Erythroblast (primary cell): ENCODE measurements at places on chromosomes 5 and 9.
A peak's percentile ranks its signal among the peaks of the same experiment; 100 is the strongest.

DNA sequence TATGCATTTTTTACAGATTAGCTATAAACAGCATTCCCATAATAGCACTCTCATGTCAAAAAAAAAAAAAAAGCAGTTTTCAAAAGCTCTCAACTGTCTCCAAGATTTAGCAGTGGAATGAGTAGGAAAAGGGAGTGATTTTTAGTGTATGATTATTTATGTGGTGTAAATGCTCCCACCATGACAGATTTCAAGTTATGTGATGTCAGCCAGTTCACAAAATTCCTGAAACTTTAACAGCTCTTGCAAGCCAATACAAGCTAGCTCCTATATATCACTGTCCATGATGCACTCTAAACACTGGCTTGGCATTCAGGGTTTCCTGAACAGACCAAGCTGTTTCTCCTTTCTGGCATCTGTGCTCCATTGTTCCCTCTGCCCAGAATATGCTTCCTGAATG is 7.9 kb upstream of the ANKDD1B start:
- DNase-seq = no peak

DNA sequence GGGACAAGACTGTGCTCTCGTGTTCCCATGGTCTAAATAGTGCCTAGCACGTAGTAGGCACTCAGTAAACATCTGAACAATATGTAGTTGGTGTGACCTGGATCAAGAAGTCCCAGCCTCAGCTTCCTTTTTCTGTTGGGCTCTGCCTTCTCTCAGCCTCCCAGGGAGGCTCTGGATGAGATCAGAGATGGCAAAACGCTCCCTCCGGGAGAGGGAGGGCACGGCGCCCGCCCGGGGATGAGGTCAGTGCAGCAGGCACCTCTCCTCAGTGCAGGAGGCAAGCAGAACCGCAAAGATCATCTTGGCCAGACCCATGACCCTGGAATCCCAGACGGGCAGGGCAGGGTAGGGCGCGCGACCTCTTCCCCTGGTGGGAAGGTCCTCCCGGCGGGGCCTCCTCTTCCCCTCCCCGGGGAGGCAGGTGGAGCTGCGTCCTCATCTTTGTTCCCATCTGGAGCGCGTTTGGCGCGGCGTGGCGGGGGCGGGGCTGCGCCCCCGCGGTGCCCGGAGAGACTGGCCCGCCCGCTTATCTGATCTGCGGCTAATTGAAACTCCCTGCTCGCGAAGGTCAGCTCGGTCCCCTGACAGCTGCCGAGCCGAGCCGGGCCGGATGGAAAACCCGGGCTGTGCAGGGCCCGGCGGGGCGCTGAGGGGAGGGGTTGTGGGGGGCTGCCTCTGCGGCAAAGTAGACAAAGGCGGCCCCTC is 60.9 kb downstream of the CXXC5 start:
- DNase-seq = peak; percentile 70

DNA sequence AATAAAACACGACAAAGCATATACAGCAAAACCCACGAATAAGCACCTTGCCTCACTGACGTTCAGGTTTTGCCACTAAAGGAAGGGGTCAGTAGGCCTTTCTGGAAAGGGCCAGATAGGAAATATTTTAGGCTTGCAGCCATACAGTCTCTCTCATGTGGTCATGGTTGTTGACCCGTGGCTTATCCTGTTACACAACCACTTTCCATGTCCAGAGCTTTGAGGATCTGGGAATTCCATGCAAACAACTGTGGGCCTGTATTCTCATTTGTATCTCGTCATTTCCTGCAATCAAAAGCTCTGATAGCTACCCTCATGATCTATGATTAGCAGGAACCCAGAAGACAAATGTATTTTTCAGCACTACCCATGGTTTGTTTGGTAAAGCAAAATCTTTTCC is 108.3 kb downstream of the DRD1 start:
- DNase-seq = no peak

- DNase-seq = no peak
Measured at GRCh38 chr9:21750021-21750735, 52.3 kb upstream of the MTAP start.

DNA sequence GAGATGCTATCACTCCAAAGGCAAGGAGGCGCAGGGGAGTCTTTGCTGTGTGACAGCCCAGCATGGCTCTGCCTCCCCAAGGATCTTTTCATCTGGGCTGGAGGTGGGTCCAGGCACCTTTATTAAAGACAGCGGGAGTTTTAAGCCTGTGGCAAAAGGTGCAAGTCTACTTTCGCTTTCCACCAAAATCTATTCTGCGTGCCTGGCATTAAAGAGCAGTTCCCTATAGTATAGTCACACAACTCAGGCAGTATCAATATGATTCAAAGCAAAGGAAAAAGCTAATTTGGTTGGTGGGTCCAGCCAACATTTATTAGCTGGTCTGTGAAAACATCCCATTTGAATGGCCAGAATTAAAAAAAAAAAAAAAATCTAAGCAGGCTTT is 398.7 kb downstream of the EBF1 start:
- no peak for DNase-seq

DNA sequence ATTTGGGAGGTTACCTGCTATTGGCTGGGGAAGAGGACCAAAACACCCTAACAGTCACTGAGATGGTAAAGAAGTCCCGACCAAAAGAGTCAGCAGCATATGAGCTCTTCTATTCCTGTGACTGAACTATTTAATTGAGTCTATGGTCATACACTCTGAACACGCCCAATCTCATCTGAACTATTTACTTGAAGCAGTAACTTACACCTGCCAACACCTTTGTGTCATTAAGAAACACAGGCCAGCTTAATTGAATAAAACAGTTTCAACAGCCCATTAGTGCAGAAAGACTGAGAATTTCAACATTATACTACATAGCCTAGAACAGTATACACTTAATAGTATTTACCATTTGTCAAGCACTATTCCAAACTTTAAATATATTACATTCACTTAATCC is 47.8 kb downstream of the NR6A1 start:
- DNase-seq = no peak

- DNase-seq = no peak
Measured at GRCh38 chr9:123617952-123618678, 262.1 kb downstream of the CRB2 start.

DNA sequence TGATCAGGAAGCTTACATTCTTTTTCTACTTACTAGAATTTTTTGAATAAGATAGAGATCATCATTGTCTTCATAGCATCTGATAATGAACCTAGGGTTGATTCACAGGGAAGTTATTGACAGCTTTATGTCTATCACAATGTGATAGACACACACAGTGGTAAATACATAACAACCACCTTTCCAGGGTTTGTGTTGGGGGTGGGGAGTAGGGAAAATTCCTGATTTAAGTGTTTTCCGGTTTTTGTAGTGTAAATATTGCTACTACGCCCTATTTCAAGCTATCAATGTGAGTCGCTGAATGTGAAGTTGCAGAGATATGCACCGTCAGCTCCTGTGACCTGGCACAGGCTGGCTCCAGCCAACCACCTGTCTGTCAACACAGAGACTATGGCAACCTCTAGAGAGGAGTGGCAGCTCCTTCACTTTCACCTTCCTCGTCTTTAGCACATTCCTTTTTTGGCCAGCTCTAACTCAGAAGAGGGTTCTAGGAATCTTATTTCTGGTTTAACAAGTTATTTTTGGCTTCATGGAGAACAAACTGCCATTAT is 224.9 kb downstream of the MAT2B start:
- DNase-seq = no peak

- DNase-seq = no peak
Measured at GRCh38 chr5:106730912-106731311, 939.8 kb downstream of the EFNA5 start.

- no peak for DNase-seq
Measured at GRCh38 chr5:110631236-110631635, 95.2 kb downstream of the TMEM232 start.

GRCh38 chr9:9846557-9846956 is 766.2 kb downstream of the PTPRD start:
- no peak for DNase-seq

DNA sequence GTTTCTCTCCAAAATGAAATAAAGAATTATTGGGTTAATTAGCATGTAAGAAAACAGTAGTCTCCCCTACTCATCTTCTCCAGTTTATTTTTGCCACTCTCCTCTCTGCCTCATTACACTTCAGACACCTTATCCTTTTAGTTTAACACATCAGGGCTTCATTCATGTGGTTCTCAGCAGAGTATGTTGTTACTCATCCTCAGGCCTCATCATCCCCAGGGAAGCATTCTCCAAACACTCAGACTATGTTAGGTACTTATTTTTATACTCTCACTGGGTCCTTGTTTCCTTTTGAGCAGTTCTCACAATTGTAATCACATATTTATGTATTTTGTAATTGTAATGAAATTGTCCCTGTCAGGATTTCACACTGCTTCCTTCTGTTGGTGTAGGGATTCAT is 470.5 kb downstream of the PDE4D start:
- DNase-seq = no peak

- no peak for DNase-seq
Measured at GRCh38 chr9:18896531-18897179, 136.4 kb downstream of the SAXO1 start.

DNA sequence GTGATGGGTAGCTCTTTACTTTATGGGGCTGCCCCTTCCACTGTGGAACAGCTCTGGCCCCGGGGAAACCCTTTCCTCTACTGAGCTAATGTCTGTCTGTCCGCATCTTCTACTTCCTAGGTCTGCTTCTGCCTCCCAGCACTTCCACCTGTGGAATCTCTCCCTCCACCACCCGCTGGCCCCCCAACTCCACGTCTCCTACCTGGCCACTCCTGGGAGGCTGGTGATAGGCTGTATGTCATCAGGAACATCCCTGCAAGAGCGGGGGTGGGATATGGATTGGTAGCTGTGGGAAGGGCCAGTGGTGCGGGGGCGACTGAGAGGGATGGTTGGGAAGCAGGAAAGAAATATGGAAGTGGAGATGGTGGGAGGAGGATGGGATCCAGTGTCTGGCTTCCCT is 9.2 kb downstream of the ALAD start:
- no peak for DNase-seq

- peak; percentile 85 for DNase-seq
Measured at GRCh38 chr9:131276891-131277286, 579 bp upstream of the FAM78A start.

DNA sequence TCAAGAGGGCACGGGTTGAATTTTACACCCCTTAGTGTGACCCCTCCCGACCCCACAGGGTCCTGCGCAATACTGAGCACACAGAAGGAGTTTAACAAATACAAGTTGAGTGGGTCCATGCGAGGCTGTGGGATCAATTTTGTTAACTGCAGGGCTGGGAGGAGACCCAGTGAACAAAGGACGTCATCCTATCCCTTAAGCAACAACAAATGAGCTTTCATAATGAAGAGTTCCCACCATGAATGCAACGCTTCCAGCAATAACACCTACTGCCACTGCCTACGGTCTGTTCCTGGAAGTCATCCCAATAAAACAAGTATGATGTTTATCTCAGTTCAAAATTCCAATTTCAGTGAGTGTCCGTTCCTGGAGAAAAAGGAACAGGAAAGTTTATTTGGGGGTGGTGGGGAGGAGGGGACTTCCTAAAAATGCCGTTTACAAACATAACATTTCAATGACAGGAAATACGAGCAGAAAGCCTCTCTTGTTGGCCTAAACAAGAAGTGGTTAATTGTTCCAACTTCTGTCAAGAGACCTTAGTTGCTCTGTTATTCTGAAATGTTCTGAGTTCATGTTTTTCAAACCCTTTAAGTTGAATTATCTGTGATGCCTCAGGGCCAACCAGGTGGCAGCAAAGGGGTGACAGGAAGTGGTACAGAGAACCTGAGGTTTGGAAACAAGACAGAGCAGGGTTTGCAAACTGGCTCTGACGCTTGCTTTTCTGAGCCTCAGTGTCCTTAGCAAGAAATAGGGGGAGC is 65.8 kb upstream of the PLPP6 start:
- DNase-seq = no peak

GRCh38 chr5:27020973-27021372 is 17.4 kb downstream of the CDH9 start:
- peak; percentile 5 for DNase-seq

DNA sequence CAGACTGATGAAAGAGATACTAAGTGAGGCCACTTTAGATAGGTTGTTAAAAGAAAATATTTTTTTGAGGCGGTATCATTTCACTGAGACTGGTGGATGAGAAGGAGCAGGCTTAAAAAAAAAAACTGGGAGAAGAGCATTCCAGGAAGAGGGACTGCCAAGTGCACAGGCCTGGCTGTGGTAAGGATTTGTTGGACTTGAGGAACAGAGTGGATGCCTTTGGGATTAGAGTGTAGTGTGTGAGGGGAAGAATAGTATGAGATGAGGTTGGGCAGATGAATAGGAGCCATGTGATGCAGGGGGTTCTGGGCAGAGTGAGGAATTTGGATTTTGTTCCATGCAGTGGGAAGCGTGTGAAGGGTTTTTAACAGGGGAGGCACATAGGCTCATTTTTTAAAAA is 57.9 kb downstream of the PBX3 start:
- DNase-seq = no peak

DNA sequence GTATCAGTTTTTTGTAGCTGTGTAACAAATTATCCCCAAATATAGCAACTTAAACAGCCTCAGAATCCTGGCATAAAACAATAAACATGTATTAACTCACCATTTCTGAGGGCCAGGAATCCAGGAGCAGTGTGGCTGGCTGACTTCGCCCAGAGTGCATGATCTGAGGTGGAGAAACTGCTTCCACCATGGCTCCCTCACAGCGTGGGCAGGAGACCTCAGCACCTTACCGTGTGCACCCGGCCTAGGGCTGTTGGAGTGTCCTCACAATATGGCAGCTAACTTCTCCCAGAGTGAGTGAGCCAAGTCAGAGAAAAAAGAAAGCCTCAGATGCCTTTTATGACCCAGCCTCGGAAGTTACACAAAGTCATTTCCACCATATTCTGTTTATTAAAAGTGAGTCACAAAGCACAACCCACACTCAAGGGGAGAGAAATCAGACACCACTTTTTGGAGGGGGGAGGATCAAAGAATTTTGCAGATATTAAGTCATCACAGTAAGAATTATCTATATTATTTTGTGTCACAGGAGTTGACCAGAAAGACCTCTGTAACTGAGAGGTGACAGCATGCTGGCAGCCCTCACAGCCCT is 59.6 kb downstream of the TSTD2 start:
- no peak for DNase-seq

- no peak for DNase-seq
Measured at GRCh38 chr5:75274486-75274885, 37.8 kb upstream of the ANKRD31 start.

DNA sequence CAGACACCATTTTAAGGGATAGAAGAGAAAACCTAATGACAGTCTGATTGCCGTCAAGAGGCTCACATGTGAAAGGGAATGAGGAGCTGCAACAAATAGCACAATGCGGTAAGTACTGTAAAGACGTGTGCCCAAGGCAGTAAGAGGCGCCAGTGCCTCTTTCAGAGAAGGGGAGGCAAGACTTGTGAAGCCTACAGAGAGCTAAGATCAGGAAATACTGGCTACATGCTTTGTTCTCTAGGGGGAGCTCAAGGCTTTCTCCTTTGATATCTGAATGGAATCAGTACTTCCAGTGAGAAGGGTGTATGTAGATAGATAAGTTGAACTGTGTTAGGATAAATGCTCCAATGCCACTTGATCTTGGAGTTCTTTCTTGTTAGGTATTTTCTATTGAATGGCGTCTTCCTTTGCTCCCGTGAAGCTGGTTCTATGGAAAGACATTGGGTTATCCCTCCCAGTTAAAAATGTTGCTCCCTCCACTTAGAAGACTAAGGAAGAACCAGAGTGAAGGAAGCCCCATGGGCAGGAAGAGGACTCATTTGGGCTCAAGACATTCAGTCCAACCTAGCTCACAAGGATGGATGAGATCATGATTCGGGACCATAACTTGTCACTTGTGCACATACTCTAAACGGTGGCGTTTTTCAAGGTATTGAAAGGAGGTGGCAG is 23.5 kb upstream of the ALDOB start:
- peak; percentile 69 for DNase-seq

- DNase-seq = no peak
Measured at GRCh38 chr5:1199340-1199648, 2.1 kb upstream of the SLC6A19 start.

GRCh38 chr5:74296685-74297408 is 343.7 kb downstream of the ENC1 start:
- no peak for DNase-seq
